ENCODE measurements at places on chromosomes 3 and 15. TPM values are rescaled to one million over a fixed set of nuclear protein-coding genes. Genes with fewer than 3 reads are reported as not detected.

DNA sequence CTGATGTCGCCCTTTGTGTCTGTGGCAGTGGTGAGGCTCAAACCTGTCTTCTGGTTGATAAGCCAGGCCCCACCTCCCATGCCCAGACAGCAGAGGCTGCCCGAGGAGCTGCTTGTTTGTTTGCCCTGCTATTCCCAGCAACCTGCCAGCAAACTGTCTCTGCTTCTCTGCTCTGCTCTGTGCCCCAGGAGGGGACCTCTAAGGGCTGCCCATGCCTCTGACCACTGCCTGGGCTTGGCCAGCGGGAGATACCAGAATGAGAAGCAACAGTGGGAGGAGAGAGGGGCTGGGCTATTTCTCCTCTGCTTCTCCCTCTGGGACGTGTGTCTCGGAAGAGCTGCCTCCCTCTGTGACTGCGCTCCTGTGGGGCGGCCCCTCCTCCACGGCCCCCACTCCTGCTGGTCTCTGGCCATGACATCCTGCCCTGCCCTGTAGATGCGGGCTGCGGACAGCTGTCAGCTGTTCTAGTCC lies 213.1 kb downstream of the RPLP1 start:
- no peak for DNase-seq

- DNase-seq, result no peak
Measured at GRCh38 chr3:15682561-15683185, 81.1 kb downstream of the BTD start.

- DNase-seq, result peak; percentile 71
Measured at GRCh38 chr3:15646851-15647511, 45.4 kb downstream of the BTD start.

DNA sequence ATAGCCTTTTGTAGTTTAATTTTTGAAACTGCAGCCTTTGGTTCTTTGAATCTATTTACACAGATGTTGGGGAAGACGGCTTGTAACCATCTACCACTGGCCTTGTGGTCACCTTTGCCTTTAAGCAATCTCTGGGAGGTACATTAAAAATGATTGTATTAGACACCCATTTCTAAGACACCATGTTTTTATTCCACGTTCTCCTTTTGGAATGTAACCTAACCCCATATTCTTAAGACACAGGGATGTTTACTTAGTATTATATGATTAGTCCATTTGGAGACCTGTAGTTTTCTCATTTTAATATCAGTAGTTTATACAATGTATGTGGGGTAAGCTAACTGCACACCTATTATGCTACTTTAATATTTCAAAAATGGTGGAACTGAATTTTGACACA lies 175.1 kb upstream of the PLSCR5 start:
- DNase-seq, result no peak

The KPNA1 gene
- total RNA-seq, result 68.7 TPM

GRCh38 chr15:100688549-100689120 lies 86.2 kb downstream of the ASB7 start:
- no peak for DNase-seq

DNA sequence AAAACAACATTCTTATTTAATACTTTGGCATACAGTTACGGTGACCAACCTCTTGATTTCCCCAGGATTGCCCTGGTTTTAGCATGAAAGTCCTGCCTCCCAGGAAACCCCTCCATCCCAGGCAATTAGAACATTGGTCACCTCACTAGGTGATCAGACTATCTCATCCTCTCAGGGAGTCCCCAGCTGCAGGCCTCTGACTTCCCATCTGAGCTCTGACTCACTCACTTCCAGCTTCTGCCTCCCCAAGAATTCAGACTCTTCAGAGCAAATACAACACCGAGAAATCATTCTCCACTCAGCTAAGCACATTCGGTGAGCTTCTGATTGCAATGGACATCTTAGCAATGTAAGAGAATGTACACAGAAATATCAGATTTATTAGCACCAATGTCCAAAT lies 92.4 kb upstream of the HES1 start:
- DNase-seq, result no peak

The CCK gene
- not detected for total RNA-seq

DNA sequence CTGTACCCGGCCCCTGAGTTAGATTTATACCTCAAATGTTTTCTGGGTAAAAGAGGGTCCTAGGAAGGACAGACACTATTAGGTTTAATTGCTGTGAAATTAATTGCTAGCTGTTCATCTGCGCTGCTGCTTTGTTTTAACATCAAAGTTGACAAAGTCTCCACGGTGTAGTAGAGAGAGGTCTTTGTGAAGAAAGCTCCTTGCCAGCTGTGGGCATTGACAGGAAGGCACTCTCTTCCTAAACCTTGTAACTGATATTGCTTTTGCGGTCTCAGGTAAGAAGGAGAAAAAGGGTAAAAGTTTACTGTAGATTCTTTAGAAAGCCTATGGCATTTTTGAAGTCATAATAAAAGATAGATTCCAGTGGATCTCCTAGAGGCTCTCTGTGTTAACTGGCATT lies 68.1 kb downstream of the PTPRG start:
- no peak for DNase-seq

DNA sequence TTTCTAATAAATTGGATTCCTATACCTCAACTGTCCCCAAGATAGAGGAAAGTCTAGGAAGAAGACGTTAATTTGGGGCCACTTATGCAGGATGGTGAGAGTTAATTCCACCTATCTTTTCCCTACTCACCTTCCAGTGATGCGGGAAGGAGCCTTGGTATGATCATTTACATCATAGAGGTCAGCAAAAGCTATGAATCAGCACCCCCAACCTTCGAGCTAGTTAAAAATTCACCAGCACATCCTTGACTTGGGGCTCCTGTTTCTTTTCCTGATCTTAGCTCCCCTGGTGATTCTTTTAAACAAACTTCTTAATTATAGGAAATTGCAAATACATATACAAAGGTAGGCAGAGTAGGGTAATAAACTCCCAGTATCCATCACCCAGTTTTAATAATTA lies 366.6 kb downstream of the SOX2 start:
- no peak for DNase-seq

Measured in sciatic nerve (tissue), 2 donors.